ENCODE measurements at places on chromosomes 3 and 15.

DNA sequence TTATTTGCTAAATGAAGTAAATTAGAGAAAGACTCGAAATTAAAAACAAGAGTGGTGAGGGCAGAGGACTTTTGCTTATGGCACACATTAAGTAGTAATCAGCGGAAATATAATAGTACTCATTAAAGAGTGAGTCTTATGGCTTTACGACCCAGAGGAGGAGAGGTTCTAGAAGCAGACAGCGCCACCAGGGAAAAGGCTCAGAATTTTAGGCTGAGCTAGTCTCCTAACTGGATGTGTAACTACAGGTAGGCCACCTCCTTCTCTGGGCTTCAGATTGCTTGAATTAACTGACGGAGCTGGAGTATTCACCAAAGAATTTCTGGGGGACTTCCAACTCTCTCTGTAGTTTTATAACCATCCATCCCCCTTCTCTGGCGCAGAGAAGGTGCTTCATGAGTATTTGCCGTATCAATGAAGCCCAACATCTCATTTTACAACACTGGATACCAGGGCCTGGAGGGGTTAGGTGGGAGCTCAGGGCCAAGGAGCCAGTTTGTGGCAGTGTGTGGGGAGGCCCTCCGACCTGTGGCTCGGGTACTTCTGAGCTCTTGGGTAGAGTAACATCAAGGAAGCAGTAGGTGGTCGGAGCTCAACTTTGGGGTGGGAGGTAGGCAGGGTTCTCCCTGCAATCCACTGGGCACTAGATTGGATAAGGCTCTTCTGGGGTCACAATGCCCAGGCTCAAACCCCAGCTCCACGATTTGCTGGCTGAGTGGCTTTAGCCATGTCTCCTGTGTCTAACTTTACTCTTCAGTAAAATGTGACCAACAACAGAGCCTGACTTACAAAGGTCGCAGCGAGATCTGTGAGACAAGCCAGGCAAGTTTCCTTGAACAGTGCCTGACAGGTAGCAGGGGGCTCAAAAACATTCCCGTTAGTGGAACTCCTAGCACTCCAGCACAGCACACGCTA is 1.1 kb downstream of the CHCHD4 start:
- DNase-seq, result no peak

- DNase-seq, result no peak
Observed at GRCh38 chr3:12392101-12392878, 92.0 kb upstream of the TSEN2 start.

GRCh38 chr15:35289024-35289617 is 204.0 kb upstream of the NANOGP8 start:
- peak; percentile 80 for DNase-seq

DNA sequence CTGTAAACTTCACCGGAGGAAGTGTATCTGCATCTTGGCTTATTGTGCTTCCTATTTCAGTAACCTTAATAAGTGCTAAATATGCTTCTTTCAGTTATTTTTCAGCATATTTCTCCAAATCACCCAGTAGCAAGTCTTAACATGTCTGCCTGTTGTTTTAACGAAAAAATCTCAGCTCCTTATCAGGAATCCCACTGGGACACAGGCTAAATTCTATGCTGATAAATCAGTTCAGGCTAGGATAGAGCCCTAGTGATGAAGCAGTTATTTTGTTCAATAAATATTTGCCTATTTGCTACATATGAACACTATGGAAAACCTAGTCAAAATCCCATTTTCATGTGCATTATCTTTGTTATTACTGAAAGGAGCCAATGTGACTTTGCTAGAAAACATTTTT is 8.2 kb upstream of the MITF start:
- no peak for DNase-seq

GRCh38 chr3:37993820-37994638 is 3.4 kb downstream of the VILL start:
- DNase-seq, result peak; percentile 50

GRCh38 chr3:3180456-3180855 is 965 bp upstream of the CRBN start:
- DNase-seq, result no peak

DNA sequence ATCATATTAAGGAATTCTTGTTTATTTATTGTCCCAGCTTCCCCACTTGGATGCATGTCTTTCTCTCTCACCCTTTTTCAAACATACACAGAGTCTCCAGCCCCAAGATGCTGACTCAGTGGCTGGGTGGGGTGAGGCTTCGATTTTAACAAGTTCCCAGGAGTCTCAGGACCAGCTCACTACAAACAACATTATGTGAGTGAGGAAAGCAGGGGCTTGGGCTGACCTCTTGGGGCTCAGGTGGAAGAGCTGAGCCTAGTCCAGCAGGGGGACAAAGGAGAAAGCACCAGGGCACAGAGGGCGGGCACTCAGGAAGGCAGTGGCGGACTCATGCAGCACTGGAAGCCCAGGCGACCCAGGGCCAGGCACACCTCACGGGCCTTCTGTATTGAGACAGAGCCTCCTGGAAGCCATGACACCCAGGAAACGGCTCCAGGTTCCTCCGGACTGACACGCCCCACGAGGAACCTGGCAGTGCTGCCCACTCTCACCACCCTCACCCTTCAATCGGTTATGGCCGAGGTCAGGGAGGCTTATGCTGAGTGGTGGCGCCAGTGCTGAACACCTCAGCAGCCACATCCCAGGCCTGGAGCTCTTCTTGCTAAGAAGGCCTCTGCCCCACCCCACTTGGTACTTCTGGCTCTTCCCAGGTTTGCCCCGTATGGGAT is 97.4 kb downstream of the LRIG1 start:
- no peak for DNase-seq

- no peak for DNase-seq
Observed at GRCh38 chr3:109442531-109442930, 105.2 kb upstream of the DPPA4 start.

GRCh38 chr3:174169736-174170135 is 689.4 kb upstream of the NAALADL2 start:
- DNase-seq, result no peak

- DNase-seq, result peak; percentile 56
Observed at GRCh38 chr15:89472785-89473256, 23.6 kb downstream of the RHCG start.

DNA sequence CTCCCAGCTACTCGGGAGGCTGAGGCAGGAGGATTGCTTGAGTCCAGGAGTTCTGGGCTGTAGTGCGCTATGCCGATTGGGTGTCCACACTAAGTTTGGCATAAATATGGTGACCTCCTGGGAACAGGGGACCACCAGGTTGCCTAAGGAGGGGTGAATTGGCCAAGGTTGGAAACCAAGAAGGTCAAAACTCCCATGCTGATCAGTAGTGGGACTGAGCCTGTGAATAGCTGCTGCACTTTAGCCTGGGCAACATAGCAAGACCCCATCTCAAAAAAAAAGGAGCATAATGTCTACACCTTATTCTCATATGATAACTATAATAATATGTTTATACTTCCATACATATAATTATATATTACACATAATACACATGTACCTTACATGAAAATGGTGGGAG is 6.1 kb upstream of the GLB1 start:
- no peak for DNase-seq

DNA sequence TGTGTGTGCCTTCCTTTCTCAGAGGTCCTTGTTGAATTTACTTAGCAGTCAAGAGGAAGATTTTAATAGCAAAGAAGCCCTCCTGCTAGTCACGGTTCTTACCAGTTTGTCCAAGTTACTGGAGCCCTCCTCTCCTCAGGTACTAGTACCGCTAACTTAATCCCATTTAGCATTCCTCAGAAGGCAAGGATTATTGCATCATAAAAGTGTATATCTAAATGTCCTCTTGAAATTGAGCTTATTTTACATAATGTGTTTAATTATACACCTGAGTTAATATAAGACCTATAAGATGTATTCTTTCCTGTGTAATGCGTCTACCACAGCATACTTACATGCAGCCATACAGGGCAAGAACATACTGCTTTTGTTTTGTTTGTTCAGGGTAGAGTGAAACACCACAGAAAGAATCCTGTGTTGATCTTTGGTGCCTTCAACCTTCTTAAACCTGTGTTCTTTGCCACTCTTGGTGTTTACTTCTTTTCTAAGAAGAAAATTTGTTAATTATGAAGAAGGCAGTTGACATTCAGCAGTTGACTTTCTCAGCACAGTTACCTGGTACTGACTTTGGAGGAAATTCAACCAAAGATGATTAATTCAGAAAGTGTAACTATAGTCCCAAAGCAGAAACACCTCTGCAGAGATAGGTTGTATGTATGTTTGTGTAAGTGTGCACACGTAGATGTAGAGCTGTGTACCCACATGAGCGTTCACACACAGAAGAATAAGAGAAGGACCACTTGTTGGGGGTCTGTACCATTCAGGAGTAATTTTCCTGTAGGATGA is 33.1 kb downstream of the POLG start:
- no peak for DNase-seq

DNA sequence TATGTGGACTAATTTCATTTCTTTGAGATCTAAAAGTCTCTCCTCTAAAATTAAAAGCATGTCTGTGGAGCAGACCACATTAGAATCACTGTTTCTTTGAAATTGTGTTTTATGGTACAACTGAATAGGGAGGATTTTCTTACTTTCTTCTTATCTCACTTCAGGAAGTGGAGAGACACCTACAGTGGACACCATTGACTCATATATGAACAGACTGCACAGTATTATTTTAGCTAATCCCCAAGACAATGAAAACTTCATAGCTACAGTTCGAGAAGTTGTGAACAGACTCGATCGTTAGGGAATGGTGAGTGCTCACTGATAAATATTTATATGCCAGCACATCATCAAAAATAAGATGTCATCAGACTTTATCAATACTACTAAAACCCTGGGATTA is 58.3 kb downstream of the HMG20A start:
- no peak for DNase-seq

- DNase-seq, result no peak
Observed at GRCh38 chr15:75751116-75751875, 38.6 kb upstream of the CSPG4 start.

DNA sequence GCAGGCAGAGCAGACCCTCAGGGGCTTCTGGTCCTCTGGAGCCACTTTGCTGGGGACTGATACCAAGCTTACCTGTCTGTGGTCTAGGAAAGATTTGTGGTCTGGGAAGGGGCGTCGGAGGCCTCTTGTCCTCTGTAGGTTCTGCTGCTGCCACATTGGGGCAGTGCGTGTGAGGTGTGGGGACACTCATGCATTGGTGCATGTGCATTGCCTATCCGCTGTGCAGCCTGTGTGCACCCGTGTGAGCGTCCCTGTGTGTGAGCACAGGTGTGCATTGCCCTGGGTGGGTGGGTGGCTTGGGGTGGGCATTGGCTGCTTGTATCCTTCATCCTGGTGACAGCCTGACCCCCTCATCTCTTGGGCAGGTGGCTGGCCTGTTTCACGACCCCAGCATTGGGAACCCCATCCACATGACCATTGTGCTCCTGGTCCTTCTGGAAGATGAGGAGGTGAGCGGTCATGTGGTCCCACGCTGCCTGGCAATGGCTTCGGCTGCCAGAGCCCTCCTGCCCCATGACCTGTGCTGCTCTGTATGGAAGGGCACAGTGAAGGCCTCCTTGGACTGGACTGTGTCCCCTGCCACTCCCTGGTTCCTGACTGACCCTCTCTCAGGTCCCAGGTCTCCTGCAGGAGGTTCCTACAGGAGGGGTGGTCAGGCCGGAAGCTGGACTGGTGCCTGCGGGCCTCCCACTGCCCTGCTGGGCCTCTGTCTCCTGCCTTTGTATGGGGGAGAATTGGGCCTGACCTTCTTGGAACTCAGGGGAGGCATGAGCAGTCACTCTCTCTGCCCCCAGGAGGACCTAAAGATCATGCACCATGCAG is 41.5 kb downstream of the SAXO2 start:
- DNase-seq, result no peak

- no peak for DNase-seq
Observed at GRCh38 chr3:81068546-81068945, 692.9 kb downstream of the GBE1 start.

- peak; percentile 47 for DNase-seq
Observed at GRCh38 chr3:194671511-194671899, 486 bp downstream of the LSG1 start.

GRCh38 chr15:43518197-43518761 is 871 bp downstream of the MAP1A start:
- peak; percentile 81 for DNase-seq

Measured in cerebellar cortex (tissue), 1 donor.